Prostate gland (tissue), 2 donors: ENCODE measurements at places on chromosomes 1 and 21. TPM values are rescaled to one million over a fixed set of nuclear protein-coding genes. Genes with fewer than 3 reads are reported as not detected.

The SLC5A9 gene
- not detected for total RNA-seq

The KCNJ10 gene
- total RNA-seq, result not detected

The PGLYRP4 gene
- not detected for total RNA-seq

DNA sequence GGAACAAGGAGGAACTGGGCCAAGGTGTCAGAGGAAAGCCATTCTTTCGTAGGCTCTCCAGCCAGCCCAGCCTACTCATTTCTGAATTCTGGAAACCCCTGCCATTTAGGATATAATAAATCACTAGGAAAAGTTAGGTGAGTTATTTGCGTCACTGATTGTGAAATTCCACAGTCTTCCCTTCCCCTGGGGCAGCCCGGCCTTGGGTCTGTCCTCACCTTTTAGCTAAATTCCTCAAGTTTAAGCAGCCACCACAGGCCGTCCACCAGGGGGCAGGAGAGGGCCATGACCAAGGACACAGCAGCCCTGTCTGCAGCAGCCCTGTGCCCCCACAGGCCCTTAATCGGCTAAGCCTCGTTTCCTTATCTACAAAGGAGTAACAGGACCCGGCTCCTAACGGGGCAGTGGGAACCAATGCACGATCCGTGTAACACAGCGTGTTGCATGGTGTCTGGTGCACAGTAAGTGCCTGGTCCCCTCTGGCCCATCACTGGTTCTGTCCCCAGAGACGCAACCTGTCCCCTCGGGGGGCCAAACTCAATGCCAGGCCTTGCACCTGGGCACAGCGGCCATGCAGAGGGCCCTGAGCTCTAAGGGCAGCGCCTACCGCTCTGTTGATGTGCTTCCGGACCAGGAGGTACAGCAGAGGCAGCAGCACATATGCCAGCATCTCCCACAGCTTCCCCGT, 18.1 kb downstream of the GPR157 start:
- H3K4me3 ChIP-seq, result no peak overlapping the region
- H3K27me3 ChIP-seq, result no peaks in the 10 kb centered on the region
- peak; percentile 90 for DNase-seq
- no peaks in the 10 kb centered on the region for H3K4me1 ChIP-seq
- H3K36me3 ChIP-seq, result no peaks in the 10 kb centered on the region

DNA sequence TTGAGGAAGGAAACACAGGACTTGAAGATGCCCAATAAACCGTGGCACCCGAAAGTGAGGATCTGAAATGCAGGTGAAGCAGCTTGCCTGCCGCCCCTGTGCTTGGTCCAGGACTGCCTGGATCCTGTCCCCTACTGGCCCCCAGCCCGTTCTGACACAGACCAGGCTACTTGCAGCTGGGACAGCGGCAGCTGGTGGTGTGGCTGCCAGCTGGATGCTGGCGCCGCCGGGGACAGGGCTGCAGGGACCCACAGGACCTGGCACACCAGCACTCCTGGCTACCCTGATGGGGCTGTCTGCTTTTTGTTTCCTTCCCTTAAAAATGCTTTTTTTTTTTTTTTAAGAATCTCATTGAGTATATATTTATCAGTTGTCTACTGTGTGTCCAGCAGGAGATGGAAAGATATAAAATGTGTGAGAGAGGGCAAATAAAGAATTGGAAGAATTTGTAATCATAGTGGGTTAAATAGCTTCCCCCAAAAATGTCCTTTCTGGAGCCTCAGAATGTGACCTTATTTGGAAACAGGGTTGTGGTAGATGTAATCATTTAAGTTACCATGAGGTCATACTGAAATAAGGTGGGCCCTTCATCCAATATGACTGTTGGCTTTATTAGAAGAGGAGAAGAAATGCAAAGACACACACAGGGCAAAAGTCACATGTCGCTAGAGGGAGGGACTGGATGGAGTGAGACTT, 165.6 kb downstream of the DSCAM start:
- DNase-seq, result no peak
- H3K4me3 ChIP-seq, result no peak overlapping the region
- H3K36me3 ChIP-seq, result no peaks in the 10 kb centered on the region
- H3K27me3 ChIP-seq, result no peaks in the 10 kb centered on the region
- H3K4me1 ChIP-seq, result no peaks in the 10 kb centered on the region

GRCh38 chr1:32336591-32336932, 529 bp upstream of the MARCKSL1 start:
- H3K27me3 ChIP-seq, result no peaks in the 10 kb centered on the region
- peaks cover 6% of the 10 kb centered on the region for H3K4me1 ChIP-seq
- peak overlapping the region; percentile 78 for H3K4me3 ChIP-seq

DNA sequence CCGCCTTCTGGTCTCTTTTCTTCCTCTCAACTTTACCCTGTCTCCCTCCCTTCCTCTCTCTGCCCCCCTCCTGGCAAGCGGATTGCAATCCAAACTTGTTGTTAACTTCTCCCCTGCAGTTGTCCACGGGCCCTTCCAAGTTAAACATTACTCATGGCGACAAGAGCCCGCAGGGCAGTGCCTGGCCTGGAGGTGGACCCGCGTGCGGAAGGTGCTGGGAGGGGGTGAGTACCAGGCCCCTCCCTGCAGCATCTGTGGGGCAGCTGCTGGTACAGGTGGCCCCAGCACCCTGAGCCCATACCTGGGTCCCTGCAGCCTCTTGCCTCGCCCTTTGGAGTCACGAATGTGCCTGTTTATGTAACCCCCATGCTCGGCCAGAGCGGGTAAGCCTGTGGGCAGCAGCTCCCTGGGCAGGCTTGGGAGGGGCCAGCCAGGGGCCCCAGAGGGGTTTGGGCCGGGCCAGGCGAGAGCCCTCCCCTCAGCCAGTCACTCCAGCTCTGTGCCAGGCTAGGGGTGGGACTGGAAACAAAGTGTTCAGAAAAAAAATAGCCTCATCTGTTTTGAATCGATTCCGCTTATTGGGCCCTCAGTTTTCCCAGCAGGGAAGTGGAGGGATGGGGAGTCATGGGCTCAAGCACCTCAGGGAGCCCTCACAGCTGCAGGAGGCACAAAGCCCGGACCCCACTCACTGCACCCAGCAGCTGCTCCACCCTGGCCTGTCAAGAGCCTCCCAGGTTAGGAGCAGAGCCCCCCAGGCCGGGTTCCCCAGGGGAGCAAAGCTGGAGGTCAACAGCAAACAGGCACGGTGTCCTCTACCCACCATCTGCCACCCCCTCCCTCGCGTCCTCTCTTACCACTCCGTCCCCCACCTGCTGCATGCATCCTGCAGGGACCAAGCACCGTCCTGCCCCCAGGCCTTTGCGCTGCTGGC, 14.0 kb upstream of the FAAP20 start:
- H3K4me1 ChIP-seq, result peaks cover 33% of the 10 kb centered on the region
- H3K36me3 ChIP-seq, result no peaks in the 10 kb centered on the region
- H3K27ac ChIP-seq, result peak overlapping the region; percentile 64
- no peaks in the 10 kb centered on the region for H3K27me3 ChIP-seq
- DNase-seq, result peak; percentile 88
- H3K4me3 ChIP-seq, result no peak overlapping the region

DNA sequence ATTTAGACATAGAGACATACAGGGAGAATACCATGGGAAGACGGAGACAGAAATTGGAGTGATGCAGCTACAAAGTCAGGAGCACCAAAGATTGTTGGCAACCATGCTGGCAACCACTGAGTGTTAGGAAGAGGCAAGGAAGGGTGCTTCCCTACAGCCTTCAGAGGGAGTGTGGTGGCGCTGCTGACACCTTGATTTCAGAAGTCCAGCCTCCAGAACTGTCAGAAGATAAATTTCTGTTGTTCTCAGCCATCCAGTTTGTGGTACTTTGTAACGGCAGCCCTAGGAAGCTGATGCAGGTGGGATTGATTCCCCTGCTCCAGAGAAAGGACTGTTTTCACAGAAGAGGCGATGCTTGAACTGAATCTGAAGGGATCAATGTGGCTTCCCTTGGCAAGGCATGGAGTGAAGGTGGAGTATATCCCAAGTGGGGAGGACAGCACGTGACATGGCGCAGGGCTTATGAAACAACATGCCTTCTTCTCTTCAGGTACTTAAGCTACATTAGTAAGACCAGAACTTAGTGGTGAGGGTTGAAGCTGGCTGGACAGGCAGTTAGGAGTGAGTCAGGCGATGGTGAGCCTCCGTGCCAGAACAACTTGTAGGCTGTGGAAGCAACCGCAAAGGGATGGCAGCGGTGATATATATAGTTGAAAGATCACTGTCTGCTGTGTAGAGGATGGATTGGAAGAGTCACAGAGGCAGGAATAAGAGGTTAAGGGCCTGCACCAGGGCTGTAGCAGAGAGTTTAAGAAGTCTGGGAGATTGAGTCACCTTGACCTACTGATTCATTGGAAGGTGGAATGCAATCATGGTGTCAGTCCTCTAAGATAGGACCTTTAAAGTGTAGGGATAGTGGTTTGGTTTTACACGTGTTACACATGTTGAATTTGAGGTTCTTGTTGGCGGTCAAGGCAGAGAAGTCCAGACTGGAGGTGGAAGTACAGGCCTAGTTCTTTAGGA, 2.1 kb downstream of the LEPR start:
- H3K36me3 ChIP-seq, result peaks cover 7% of the 10 kb centered on the region
- H3K27ac ChIP-seq, result no peak overlapping the region
- no peak for DNase-seq
- H3K4me3 ChIP-seq, result no peak overlapping the region
- H3K4me1 ChIP-seq, result no peaks in the 10 kb centered on the region
- no peaks in the 10 kb centered on the region for H3K27me3 ChIP-seq

DNA sequence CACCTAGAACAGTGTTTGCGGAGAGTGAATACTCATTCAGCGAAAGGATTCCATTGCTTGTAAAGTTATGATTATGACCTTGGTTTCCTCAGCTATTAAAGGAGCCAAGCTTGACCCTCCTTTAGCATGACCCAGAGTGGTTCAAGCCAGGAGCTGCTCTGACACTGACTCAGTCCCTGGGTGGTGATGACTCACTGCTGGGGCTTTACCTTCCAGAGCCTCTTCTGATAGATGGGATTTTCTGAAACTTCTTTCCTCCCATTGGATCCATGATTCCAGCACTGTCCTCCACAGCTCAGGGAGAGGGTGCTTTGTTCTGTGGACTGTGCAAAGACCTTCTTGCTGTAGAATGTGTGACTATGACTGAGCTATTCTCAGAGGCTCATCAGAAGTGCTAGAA, 77.4 kb downstream of the S1PR1 start:
- no peaks in the 10 kb centered on the region for H3K4me1 ChIP-seq
- DNase-seq, result no peak
- no peaks in the 10 kb centered on the region for H3K36me3 ChIP-seq

DNA sequence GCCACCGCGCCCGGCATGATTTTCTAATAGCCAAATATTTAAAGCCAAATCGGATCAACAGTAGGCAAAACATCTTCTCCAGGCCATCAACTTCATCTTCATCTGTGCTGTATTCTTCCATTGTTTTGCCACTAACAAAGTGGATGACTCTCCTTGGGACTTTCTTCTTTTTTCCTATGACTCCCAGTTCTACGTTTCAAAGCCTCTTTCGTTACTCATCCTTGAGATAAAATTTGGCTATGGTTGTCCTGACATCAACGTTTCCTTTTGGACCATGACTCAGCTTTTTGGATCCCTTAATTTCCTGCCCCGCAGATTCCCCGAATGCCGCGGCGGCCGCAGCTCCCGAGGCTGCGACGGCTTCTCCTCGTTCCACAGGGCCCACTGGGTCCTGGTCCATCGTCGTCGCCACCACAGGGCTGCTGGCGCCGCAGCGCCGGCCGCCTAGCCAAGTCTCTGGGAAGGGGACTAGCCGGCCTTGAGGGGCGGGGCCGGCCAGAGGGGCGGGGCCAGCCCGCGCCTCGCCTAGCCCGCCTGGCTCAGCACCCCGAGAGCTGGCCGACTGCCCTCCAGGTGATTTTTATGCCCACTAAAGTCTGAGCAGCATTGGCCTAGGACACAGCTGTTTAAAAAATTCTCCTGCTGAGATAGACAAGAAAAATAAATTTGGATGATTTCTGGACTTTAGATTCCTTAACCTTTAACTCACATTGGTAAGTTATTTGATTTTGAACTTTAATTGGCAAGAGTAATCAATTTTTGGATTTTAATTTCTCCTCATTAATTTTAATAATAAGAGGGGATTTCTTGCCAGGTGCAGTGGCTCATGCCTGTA, 93.9 kb downstream of the ADCY10 start:
- no peaks in the 10 kb centered on the region for H3K4me1 ChIP-seq
- peak overlapping the region; percentile 67 for H3K27ac ChIP-seq
- H3K36me3 ChIP-seq, result no peaks in the 10 kb centered on the region

DNA sequence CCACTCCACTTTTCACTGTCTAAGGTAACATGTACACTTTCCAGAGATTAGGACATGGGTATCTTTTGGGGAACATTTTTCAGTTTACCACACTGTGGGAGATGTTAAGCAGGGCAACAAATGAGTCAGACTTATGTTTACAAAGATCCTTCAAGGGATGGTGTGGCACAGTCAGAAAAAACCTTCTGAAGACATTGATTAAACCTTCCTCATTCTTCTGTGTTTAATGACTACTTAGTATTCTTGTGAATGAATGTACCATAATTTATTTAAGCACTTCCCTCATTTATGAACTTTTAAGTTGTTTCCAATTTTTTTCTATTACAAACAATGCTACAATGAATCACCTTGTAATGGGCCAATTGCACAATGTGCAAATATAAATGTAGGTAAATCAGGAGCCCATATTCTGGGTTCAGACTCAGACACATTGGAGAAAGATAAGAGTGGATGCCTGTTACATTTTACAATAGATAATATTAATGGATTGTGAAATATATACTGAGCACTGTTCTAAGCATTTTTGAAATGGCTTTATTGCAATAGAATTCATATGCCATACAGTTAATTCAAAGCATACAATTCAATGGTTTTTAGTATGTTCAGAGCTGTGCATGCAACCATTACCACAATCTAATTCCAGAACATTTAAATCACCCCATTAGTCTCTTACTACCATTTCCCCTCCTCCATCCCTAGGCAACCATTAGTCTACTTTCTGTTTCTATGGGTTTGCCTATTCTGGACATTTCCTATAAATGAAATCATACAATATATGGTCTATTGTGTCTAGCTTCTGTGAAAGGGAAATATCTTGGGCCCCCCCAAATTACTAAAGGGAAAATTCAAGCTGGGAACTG, 1.9 kb upstream of the SFT2D2 start:
- no peaks in the 10 kb centered on the region for H3K36me3 ChIP-seq
- no peak for DNase-seq
- no peak overlapping the region for H3K27ac ChIP-seq
- no peaks in the 10 kb centered on the region for H3K27me3 ChIP-seq

DNA sequence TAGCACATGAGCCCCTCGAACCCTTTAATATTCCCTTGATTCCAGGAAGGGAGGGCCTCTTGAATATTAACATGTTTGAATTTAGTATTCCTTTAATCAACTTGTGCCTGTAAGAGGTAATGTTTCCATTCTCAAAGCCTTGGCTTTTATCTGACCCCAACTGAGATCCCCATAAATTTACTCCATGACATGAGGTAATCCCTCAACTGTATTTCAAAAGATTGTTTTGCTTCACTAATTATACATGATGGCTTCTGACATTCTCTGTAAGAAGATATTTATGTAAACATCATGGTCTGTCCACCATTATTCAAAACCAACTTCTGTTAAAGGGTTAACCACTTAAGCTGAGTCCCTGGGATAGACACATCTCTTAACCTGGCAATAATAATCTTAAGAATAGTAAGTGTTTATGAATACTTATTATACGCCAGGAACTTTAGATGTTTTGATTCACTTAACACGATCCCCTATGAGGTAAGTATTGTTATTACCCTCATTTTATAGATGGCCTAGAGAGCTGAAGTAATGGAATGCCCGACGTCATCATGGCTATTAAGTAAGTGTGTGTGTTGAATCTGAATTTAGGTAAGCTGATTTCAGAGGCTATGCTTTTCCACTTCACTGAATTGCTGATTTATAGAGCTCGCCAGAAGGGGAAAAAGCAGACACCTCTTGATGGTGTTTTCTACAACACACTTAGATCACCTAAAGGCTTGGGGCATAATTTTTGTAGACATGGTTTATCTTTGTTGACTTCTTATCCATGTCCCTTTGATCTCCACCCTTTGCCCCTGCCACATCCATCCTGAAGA, 11.1 kb downstream of the KRTAP19-1 start:
- no peak overlapping the region for H3K4me3 ChIP-seq
- H3K36me3 ChIP-seq, result no peaks in the 10 kb centered on the region
- H3K27ac ChIP-seq, result no peak overlapping the region
- no peak for DNase-seq
- no peaks in the 10 kb centered on the region for H3K27me3 ChIP-seq
- H3K4me1 ChIP-seq, result no peaks in the 10 kb centered on the region
